ENCODE measurements at places on chromosomes 12 and 14.

GRCh38 chr12:78878459-78878858, 13.9 kb downstream of the SYT1 start:
- DNase-seq = no peak

GRCh38 chr12:92640691-92641090, 62.1 kb upstream of the PLEKHG7 start:
- no peak for DNase-seq

GRCh38 chr14:63512861-63513260, 30.3 kb downstream of the PPP2R5E start:
- DNase-seq = no peak

DNA sequence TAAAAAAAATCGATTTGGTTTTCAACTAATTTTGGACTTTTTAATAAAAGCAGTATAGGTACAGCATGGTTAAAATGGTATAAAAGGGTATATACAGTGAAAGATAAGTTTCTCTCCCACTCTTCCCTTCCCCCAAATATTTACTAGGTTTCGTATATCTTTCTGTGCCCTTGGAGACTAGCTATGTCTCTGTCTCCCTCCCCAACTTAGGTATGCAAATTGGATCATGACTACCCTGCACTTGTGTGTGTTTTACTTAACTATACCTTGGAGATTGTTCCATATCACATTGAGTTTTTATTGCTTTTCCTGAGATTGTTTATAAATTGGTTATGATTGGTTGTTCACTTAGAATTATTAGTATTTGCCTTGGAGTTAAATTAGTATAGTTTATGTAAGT, 19.4 kb downstream of the AEBP2 start:
- DNase-seq = no peak

GRCh38 chr12:58532855-58533608, 387.3 kb downstream of the LRIG3 start:
- DNase-seq = no peak
